ENCODE measurements at places on chromosomes 7 and 10.

DNA sequence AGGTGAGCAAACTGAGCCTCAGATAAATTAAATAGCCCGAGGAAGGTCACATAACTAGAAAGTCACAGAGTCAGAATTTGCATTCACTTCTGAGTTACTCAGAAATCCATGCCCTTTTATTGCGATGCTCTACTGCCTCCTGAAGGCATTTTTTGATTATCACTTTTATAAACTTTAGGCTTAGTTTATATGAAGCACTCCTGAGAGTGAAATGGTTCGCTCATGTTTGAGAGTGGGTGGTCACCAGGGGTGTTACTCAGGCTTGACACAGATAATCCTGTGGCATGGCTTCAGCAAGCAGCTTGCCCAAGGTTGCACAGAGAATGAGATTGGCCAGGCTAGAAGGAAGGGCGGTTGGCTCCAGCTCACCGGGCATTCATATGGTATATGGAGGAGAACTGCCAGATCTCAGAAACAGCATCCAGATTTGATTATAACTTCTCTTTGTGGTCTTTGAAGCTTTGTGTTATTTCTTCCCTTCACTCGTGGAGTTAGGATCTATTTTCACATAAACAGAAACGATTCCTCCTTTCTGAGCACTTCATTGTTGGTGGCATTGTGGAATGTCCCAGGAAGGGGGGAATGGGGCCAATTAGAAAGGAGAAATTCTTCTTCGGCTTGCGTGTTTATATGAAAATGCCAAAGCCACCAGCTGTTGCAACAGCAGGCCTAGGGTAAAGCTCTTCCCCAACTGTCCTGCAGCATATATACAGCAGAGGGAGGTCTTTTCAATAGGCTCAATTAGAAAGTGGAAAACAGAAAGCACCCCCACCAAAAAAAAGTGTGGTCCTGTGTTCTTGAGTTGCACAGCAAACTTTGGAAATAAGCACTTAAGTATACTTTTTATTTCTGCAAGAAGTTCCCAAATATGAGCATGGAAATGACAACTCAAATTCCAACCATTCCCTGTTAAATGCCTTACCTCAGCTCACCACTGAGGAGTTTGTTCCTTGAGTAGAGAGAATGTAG lies 628.8 kb downstream of the SUGCT start:
- DNase-seq: no peak

GRCh38 chr10:127990846-127991542 lies 84.1 kb downstream of the PTPRE start:
- DNase-seq: no peak

DNA sequence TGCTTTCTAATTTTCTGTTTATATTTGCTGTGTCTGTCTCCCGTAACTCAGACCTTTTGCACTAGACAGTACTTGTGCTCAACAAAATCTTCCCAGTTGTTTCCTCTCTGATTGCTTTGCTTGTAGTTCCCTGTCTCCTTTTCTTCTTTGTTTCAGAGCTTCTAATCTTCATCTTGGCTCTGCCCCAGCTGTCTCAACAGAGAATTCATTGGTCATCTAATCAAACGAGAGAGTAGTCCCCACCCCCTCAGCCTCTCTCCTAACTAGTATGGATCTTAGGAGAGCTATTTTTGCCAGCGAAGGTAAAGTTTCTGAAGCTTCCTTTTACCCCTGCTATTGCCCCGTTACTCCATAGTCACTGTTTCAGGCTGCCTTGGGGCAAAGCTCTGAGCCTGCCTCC lies 32.8 kb downstream of the SLC26A4 start:
- no peak for DNase-seq

DNA sequence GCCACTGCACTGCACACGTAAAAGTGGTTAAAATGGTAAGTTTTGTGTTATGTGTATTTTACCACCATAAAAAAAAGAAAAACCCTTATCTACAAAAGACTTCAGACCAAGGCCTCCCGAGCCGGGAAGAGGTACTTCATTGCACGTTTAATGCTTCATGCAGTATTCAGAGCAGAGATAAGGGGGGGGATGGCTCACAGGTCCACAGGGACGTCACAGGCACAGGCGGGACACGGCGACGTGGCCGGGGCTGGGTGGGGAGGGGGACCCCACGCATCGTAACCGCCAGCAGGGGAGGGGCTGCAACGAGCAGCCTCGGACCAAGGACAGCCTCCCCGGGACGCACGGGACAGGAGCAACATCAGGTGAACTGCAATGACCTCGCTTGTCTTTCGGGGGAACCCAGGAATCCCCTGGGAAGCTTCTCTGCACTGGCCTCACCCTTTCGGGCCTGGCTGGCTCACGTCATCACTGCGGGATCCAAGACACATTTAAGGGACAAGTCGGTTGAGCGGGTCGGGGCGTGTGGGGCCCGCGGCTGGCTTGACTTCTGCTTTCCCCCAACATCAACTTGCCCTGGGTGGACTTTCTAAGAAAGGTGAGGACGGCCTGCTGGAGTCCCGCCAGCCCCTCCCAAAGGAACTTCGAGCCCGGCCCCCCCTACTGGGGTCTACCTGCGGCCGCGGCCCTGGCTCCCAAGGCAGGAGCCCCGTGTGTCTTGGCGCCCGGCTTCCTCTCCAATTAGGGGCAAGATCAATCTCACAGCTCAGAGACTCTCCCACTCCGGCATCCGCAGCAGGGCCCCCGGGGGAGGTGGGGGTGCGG lies 29.6 kb upstream of the PDGFA start:
- DNase-seq: no peak

GRCh38 chr10:116907245-116907987 lies 58.1 kb downstream of the ENO4 start:
- no peak for DNase-seq

Measured in ecto neural progenitor cell (in vitro differentiated cells).